Cortex of kidney (tissue), 1 donor: ENCODE measurements at places on chromosomes 7 and 10.

GRCh38 chr7:46544396-46545008, 623.4 kb upstream of the IGFBP3 start:
- DNase-seq, result no peak

GRCh38 chr7:28573651-28574301, 161.5 kb downstream of the CREB5 start:
- no peak for DNase-seq

DNA sequence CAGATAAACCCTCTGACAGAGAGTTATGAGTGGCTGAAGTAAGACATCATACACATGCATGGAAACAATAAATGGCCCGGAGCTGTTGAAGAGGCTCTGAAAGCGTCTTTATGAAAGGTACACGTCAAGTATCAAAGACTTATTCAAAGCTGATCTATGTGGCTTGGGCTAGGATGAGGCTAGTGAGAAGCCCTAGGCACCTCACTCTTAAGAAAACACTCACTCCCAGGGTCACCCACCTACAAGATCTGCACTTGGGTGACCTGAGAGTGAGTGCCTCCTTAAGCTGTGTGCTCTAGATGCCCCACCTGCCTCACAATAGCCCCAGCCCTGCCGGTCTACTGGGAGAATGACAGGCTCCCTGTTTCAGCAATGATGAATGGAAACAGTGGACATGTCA, 1.1 kb upstream of the GIMAP1 start:
- DNase-seq, result no peak

- DNase-seq, result no peak
Observed at GRCh38 chr7:116986611-116987565, 33.6 kb downstream of the ST7 start.

DNA sequence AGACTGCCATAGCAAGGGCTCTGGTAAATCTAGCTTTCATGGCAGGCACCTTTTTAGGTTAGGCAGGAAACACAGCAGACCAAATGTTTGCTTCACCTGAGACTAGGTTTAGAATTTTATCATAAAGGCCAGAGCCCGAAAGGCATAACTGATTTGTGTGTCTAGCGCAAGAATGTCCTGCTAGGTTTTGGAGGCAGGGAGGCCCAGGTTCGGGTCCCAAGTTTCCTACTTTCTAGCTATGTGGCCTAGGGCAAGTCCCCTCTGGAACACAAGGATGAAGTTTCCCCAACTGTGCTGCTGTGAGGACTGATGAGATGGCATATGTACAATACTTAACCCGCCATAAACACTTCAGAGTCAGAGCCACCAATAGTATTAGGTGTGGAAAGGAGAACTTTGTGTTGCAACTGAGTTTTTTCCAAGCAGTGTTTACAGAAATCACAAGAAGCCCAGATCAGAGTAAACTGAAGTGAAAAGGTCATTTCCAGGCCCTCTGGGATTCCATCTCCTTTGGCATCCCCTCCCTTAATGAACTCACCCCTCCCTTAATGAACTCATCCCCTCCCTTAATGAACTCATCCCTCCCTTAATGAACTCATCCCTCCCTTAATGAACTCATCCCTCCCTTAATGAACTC, 244.9 kb downstream of the SKAP2 start:
- no peak for DNase-seq

GRCh38 chr7:8511855-8512254, 78.4 kb downstream of the NXPH1 start:
- no peak for DNase-seq

DNA sequence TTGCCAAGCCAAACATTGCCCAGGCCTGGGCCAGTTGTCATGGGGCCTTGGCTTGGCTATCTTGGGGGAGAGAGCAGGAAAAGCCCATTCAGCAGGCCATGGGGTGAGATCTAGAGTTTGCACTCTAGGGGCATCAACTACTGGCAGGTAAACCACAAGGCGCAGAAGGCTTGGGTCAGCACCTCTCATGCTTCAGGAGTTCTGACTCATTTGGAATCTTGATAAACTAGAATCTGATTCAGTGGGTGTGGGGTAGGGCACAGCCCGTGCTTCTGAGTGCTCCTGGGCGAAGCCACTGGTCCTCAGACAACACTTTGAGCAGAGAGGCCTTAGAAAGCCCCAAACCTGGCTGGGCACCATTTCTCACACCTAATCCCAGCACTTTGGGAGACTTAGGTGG, 81.1 kb downstream of the RGS10 start:
- no peak for DNase-seq

DNA sequence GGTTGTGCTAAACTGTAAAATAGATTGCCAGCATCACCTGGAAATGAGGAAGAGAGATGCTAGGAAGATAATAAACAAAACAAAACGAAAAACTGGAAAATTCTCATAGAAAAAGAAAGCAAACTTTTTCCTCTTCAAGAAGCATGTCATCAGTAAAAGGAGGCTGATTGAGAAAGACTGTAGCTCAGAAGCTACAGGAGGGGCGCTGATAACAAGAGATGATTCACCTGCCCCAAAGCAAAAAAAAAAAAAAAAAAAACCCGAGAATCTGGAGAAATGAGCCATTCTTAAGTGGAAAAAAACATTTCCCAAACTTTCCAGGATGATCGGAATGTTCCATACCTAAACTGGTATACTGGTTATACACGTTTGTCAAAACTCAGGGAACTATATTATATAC, 130.5 kb upstream of the C1QL3 start:
- no peak for DNase-seq

- DNase-seq, result no peak
Observed at GRCh38 chr7:96303105-96303685, 18.7 kb downstream of the SLC25A13 start.

DNA sequence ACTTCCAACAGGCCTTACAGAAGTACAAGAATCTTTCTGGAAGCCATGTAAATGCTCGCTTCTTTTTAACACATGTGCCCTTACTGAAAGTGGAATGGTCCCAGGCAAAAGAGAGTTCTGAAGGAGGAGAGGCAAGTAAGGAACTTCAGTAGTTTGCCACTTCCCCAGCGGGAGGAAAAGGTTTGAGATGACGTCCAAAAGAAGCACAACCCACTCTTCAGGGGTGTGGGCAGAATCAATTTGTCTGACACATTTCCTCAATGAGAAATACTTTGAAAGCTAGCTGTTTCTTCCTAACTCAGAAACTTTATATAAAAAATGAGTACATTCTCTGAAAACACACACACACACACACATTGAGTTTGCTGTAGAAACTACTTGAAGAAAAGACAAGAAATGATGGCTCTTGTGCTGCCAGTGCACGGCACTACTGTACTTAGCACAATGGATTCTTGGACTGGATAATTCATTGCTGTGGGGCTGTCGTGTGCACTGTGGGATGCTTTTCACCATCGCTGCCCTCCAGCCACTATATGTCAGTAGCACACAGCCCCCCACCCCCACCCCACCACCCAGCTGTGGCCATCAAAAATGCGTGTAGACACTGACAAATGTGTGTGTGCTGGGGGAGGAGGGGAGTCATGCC, 183.0 kb downstream of the SRPK2 start:
- DNase-seq, result no peak

DNA sequence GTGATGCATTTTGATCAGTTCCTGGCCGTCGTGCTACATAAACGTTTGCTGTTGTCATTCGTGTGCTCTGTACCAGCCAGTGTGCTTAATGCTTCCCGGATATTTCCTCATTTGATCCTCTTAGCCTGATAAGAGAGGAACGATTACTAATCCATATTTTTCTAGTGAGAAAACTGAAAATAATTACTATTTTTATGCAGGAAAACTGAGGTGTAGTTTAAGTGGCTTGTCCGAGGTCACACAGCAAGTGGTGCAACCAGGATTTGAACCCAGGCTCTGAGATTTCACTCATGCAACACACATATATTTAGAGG, 650 bp upstream of the SORBS1 start:
- DNase-seq, result no peak

- no peak for DNase-seq
Observed at GRCh38 chr10:76338187-76338586, 906.8 kb downstream of the LRMDA start.

DNA sequence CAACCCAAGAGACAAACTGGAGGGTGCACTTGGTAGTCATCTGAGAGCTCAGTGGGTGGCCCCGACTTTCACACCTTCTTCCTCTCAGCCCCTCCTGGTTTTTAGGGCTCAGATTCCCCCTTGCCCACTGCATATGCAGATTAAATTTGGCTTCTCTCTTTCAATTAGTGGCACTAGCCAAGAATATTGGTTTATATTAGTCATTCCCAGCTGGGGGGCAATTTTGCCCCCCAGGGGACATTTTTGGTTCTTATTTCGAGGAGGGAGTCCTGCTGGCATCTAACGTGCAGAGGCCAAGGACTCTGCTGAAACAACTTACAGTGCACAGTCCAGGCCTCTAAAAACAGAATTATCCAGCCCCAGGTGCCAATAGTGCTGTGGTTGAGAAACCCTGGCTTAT, 216.0 kb downstream of the RPS24 start:
- no peak for DNase-seq

GRCh38 chr7:6228361-6229229, 43.8 kb downstream of the CYTH3 start:
- DNase-seq, result no peak

DNA sequence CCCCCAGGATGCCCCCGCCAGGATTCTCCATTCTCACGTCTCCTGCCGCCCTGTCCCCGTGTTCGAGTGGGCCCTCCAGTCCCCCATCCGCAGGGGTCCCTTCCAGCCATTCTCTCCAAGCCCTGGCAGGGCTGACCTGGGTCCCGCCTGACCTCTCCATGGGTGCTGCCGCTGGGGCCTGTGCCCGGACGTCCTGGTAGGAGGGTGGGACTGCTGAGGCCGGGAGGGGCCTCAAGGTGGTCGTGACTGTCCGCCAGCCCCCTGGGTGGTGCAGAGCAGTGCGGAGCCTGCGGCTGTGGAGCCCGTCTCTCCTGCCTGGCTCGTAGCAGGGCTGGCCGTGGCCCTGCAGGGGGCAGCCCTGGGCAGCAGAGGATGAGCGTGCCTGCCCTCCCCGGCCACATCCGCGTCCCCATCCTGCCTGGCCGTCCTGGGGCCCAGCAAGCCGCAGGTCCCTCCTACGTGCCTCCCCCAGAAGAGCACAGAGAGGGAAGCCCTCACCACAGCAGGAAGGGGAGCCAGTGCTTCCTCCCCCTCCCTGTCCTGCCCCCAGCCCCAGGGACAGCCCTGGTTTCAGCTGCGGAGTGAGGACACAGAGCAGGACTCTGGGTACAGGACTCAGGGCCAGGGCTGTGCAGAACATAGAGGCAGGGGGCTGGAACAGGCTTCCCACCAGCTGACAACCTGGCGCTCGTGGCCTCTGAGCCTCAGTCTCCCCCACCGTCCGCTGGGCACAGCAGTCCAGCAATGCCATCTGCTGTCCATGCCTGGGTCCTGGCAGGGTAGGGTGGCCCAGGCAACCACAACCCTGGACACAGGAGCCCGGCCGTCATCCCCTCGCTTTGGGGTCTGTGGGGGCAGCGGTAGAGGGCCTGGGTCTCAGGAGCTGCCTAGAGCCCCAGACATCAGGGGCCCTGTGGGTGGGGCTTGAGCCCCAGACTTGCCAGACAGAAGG, 1.5 kb upstream of the GRIFIN start:
- DNase-seq, result no peak

DNA sequence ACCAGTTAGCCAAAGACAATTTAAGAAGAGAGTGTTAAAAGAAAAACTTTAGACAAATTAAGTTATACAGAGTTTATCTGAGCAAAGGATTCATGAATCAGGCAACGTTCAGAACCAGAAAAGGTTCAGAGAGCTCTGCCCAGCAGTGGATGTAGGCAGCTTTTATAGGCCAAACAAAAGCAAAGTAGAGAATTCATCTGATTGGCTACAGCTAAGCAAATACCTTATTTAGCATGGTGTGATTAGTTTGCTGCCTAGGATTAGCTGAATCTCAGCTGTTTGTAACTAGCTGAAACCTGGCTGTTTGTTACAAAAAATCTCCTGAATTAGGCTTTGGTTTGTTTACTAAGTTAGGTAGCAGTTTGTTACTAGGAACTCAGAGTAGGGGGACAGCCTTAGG, 66.0 kb downstream of the SLC25A40 start:
- DNase-seq, result no peak

DNA sequence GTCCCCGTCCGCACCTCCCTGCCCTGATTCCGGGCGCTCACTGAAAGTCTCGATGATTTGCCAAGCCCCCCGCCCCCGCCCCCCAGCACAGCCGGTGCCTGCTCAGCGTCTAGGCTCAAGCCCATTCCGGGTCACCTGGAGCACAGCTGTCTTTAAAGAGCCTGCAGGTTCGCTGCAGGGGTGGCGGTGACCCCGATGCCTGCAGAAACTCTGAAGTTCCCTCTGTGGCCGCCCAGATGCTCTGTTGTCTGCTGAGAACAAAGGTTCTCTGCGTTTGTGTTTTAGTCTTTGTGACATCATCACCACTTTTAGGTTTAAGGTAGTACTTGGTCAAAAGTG, 780 bp downstream of the VENTX start:
- DNase-seq, result no peak

DNA sequence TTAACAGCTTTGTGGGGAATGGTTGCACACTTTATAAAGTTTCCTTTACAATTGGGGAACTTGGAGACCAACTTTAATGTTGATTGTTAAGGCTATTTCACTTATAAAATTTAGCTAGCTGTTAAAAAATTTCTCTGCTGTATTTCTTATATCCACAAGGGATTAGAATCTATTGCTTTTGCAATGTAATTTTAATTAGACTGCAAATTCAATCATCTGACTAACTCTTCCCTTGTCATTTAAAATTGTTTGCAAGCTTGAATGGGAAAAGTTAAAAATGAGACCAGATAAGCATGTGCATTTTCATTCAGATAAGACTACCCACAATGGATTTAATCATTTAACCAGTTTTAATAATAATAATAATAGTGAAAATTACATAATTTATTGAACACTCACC, 213.2 kb downstream of the BICC1 start:
- DNase-seq, result no peak

DNA sequence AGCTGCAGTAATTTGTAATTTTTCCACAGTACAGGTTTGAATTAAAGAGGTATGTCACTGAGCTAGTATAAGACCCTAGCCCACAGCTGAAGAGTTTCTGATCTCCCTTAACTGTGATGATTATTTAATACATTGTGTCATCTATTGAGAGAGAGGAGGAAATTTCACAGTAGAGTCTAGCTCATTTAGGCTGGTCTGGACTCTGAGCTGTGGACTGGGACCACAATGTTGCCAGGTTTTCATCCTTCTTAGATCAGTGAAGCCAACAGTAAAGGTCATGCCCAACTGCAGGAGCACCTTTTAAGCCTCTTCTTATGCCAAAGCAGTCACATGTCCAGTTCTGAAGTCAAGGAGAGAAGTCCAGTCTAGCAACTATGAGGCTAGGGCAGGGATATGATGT, 8.9 kb downstream of the TES start:
- no peak for DNase-seq

DNA sequence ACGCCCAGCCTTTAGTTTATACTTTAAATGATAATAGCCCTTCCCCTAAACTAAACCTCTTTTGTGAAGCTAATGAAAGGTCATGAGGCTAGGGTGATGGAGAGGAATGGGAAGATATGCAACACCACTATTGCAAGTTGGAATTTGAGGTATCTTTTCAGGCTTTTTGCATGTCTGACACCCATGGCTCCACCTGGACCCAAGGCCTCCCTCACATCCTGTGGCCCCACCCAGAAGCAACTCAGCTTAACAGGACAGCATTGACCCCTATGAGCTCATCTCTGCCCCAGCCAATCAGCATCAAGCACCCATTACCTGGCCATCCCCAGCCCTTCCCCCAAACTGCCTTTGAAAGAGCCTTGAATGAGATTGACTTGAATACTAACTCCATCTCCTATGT, 674.2 kb upstream of the NRP1 start:
- DNase-seq, result no peak

- no peak for DNase-seq
Observed at GRCh38 chr10:3131098-3131497, 41.5 kb downstream of the PITRM1 start.

GRCh38 chr10:132509506-132510173, 27.9 kb upstream of the INPP5A start:
- DNase-seq, result no peak
